Prostate gland (tissue), 2 donors: ENCODE measurements at places on chromosomes 3 and 15.

GRCh38 chr3:78186404-78186803, 1146.5 kb downstream of the ROBO2 start:
- DNase-seq, result no peak

- no peak for DNase-seq
Measured at GRCh38 chr15:70016511-70016994, 81.2 kb downstream of the TLE3 start.

DNA sequence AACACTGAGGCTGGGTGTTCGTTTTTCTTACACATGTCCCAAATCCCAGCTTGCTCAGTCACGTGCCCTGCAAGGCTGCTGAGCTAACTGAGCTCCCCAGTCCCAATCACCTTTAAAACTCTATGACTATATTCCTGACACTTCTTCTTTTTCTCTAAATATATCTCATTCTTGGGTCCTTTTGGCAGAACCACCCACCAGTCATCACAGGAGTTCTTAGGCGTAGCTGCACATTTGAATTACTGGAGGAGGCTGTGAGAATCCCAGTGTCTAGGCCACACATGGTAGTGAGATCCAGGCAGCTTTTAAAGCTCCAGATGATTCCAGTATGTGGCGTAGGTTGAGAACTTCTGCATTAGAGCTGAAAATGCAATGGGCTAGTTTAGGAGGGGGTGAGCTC, 66.3 kb downstream of the ST8SIA2 start:
- DNase-seq, result no peak

- DNase-seq, result no peak
Measured at GRCh38 chr3:152048831-152049230, 175.4 kb downstream of the SUCNR1 start.
